Liver (tissue), 10 donors: ENCODE measurements at places on chromosomes 11 and 22. TPM values are rescaled to one million over a fixed set of nuclear protein-coding genes. Genes with fewer than 3 reads are reported as not detected.

- no peak for DNase-seq
Observed at GRCh38 chr11:77101043-77101537, 1.6 kb upstream of the OMP start.

DNA sequence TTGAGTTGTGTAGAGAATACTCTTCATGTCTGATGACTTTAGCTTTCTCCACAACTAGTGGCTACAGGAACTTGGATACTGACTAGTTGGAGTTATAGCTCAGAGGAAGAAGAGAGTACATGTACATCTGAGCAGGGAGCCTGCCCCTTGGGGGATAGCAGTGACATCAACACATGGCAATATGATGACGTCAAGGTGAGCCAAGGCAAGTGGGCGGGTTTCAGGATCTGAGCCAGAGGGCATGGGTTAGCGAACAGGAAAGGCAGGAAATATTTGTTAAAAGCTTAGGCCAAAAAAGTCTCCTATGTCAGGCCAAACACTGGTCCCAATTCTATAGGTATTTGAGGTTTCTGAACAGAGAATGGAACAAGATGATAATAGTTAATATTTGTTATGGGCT lies 42.0 kb upstream of the HORMAD2 start:
- DNase-seq = no peak

- DNase-seq = no peak
Observed at GRCh38 chr11:63417174-63417852, 47.7 kb downstream of the SLC22A9 start.

GRCh38 chr11:2770096-2770751 lies 70.4 kb upstream of the KCNQ1OT1 start:
- DNase-seq = peak; percentile 33

DNA sequence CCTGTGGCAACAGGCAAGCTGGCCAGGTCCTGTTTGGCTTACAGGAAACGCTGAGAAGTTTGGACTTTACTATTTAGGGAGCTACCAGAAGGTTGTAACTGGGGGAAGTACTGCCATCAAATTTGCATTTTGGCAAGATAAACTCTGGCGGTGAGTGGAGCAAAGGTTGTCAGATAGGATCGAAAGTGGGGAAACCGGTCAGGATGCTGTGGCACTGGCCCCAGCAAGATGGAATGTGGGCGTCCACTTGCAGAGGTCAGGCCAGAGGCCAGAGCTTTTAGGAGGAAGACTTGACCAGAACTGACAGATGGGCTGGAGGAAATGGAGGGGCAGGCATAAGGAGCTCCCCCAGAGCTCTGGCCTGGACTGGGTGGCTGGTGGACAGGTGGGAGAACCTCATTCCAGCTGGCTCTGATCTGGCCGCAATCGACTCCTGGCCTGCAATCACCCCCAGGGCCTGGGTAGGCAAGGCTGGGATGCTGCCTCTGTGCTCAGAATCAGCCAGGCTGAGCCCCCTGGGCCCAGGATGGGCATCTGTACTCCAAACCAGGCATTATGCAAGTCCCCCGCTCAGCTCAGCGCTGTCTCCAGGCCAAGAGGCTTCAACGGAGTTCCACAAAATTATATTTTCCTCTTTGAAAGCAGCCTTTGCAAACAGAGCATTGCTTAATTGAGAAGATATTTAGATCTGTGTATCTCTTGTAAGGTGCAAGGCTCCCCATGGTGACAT lies 178.3 kb upstream of the NECTIN1 start:
- no peak for DNase-seq

GRCh38 chr22:31800065-31800464 lies 46.2 kb downstream of the DEPDC5 start:
- no peak for DNase-seq

DNA sequence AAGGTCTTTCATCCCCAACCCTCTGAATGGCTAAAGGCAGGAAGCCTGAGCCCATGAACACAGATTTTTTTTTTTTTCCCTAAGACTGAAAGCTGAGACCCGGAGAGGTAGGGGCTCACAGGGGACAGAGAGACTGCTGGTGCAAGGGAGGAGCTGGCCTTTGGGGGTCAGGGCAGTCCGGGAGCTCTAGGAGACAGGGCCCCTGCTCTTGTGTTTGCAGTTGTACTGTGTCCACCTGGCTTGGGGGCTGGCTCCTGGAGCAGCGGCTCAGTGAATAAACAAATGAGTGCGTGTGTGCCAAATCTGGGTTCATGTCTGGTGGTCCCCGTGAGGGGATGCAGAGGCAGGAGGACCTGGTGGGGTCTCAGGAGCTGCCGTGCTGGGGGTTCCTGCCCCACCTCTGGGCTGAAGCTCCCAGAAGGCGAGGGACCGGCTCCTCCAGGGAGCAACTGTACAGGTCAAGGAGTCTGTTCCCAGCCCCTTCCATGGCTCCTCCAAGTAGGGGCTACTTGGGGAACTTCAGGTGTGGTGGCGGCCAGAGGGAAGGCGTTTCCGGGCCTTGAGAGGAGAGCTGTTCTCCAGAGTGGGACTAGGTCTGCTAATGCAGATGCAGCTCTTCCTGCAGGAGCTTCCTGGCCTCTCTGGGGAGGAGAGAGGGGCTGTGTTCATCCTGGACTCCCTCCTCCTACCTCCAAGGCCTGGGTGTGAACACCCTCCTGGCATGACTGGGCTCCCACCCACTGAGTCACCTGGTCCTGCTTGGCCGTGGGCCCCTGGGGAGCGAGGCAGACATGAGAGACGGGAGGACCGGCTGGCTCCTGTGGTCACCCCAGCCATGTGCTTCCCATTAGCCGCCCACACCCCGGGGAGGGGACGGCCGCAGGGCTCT lies 57.6 kb downstream of the FBXO7 start:
- peak; percentile 73 for DNase-seq

GRCh38 chr11:45110562-45110961 lies 35.9 kb upstream of the PRDM11 start:
- no peak for DNase-seq

The DCHS1 gene
- total RNA-seq = 8.9 TPM

The HOATZ gene
- total RNA-seq = not detected

The RNF121 gene
- 31.1 TPM for total RNA-seq

The SGSM1 gene
- 0.25 TPM for total RNA-seq

The HEPN1 gene
- total RNA-seq = not detected
